ENCODE measurements at places on chromosomes 6 and 20.

DNA sequence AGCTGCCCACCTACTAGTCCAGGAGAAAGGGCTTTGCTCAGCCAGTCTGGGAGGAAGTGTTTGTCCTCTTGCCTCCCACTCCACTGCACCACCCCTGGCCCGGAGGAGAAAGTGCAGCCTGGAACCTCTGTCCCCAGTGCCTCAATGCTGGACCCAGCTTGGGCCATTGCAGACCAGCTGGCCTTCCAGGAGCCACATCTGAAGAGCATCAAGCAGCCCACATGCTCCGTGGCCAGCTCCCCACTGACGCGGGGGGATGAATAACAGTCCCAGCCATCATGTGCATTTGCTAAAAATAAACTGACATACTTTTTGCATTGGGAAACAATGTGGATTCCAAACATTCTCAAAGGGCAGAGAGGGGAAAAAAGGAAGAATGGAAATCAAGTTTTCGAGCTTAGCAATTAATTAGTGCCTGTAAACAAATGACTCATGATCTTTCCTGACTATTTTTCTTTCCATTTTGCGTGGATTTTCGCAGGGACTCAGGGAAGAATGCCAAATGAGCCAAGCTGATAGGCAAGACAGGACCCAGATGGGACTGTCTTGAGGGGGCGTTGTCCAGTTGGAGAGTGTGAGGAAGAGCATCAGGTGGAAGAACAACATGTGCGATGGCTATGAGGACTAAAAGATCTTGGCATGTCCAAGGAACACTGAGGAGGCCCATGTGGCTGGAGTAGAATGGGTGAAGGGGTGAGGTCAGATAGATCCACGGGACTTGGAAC is 34.1 kb downstream of the CEBPB start:
- no peak for DNase-seq

- no peak for DNase-seq
Observed at GRCh38 chr20:59299945-59300332, 472 bp upstream of the EDN3 start.

DNA sequence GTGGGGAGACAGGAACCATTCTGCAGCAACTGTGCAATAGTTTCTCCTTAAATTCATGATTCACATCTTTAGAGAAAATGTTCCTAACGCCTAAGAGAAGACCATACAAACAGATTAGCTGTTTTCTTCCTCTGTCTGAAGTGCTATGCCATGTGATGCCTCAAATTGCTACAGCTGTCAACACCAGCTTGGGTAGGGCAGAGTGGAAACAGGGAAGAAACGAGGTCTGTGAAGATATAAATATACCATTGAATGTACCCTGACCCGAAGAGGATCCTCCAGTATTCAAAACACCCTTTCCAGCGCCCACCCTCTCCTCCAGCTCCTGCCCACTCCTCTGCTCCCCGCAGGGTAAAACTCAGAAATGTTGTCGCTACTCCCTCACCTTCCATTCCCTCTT is 40.3 kb upstream of the PRND start:
- no peak for DNase-seq

GRCh38 chr6:36615018-36615761 is 21.0 kb downstream of the SRSF3 start:
- no peak for DNase-seq

DNA sequence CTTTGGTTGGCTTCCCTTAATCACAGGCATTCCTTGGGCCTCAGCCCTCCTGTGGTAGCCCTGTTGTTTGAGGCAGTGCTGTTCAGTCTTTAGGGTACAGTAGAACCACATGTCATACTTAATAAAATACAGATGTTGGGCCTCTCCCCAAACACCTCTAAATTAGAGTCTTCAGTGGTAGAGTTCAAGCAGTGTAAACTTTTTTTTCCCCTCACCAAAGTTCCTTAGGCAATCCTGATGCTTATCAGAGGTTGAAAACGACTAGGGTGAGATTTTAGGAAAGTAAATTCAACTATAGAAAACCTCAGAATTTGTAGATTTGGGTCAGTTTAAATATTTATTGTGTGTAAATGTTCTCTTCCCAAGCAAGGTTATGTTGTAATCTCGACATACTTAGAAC is 44.6 kb downstream of the BLTP3A start:
- DNase-seq: no peak

GRCh38 chr6:32234934-32235333 is 11.1 kb upstream of the NOTCH4 start:
- DNase-seq: no peak
